ENCODE measurements at places on chromosomes 4 and X.

DNA sequence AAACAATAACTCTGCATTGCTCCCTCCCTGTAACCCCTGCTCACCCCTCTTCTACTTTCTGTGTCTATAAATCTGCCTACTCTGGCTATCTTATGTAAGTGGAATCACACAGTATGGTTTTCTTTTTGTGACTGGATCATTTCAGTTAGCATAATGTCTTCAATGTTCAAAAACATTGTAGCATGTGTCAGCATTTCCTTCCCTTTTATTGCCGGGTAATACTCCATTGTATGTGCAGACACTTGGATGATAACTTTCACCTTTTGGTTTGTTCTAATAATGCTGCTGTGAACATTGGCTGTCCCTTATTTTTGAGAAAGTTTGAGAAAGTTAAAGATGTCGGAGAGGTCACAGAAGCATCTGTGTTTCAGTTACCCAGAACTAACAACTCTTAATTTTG lies 60.6 kb upstream of the TLR2 start:
- H3K4me3 ChIP-seq: no peak overlapping the region
- H3K27ac ChIP-seq: no peak overlapping the region
- no peaks in the 10 kb centered on the region for H3K27me3 ChIP-seq
- DNase-seq: no peak
- H3K4me1 ChIP-seq: no peaks in the 10 kb centered on the region

DNA sequence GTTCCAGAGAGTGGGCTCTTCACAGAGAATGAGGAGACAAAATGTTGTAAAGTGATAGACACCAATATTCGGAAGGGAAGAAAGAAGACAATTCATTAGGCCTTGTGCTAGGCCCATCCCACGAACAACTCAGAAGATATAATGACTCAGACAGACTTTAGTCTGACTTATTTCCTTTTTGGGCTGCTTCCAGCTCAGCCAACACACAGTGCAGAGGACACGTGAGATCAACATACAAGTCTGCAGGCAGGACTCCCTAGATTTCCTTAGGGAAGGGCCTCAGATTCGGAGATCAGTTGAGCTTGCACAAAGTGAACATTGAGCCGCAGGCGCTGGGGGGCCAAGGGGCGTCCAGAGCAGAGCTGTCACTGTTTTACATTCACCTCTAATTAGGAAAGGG lies 290.7 kb upstream of the TENM3 start:
- H3K27ac ChIP-seq: no peak overlapping the region
- no peak overlapping the region for H3K4me3 ChIP-seq
- H3K36me3 ChIP-seq: no peaks in the 10 kb centered on the region

DNA sequence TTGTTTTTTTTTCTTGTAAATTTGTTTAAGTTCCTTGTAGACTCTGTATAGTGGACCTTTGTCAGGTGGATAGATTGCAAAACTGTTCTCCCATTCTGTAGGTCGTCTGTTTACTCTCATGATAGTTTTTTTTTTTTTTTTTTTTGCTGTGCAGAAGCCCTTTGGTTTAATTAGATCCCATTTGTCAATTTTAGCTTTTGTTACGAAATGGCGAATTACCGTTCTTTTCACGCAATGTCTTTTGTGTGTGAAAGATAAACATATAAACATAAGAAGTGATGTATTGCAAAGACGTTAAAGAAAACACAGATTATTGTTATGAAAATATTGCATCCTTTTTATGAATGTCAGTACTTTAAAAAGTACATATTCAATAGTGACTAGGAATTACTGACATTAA lies 34.5 kb downstream of the MAGEA10 start:
- no peak for DNase-seq
- H3K4me1 ChIP-seq: no peaks in the 10 kb centered on the region
- H3K36me3 ChIP-seq: no peaks in the 10 kb centered on the region
- no peak overlapping the region for H3K4me3 ChIP-seq
- H3K27me3 ChIP-seq: no peaks in the 10 kb centered on the region

DNA sequence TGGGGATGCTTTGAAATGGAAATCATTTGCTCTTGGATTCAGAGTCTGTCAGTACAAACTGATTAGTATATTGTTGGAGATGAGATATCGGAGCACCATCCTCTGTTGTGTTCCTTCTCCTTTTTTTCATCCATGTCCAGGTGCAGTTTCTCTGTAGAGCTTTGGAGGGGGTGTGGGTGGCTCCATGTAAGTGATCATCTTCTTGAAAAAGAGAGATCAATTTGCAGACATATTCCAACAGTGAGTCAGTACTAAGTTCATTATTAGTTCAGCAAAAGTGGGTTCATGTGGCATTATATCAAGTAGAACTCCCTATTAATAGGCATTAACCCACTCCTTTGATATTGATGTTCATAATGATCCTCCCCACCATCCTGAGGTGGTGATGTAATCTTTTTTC lies 18.9 kb downstream of the FRAS1 start:
- no peaks in the 10 kb centered on the region for H3K36me3 ChIP-seq
- no peak overlapping the region for H3K27ac ChIP-seq
- H3K27me3 ChIP-seq: no peaks in the 10 kb centered on the region
- H3K4me3 ChIP-seq: no peak overlapping the region
- no peak for DNase-seq

GRCh38 chrX:133434197-133434820 lies 19.0 kb upstream of the GPC4 start:
- no peaks in the 10 kb centered on the region for H3K27me3 ChIP-seq
- DNase-seq: no peak
- H3K27ac ChIP-seq: no peak overlapping the region
- no peak overlapping the region for H3K4me3 ChIP-seq
- H3K36me3 ChIP-seq: no peaks in the 10 kb centered on the region

- H3K36me3 ChIP-seq: no peaks in the 10 kb centered on the region
- DNase-seq: no peak
- no peak overlapping the region for H3K27ac ChIP-seq
- H3K27me3 ChIP-seq: no peaks in the 10 kb centered on the region
- H3K4me3 ChIP-seq: no peak overlapping the region
These were observed 451.3 kb downstream of the TLL1 start for GRCh38 chr4:166324321-166324720.

GRCh38 chr4:154475820-154476219 lies 15.8 kb downstream of the DCHS2 start:
- no peak for DNase-seq
- H3K27ac ChIP-seq: no peak overlapping the region
- H3K36me3 ChIP-seq: no peaks in the 10 kb centered on the region
- no peaks in the 10 kb centered on the region for H3K4me1 ChIP-seq

- DNase-seq: no peak
- H3K4me1 ChIP-seq: no peaks in the 10 kb centered on the region
- H3K36me3 ChIP-seq: no peaks in the 10 kb centered on the region
- H3K27me3 ChIP-seq: no peaks in the 10 kb centered on the region
- H3K27ac ChIP-seq: no peak overlapping the region
These were observed 55.3 kb upstream of the TMPRSS11F start for GRCh38 chr4:68184923-68185322.

DNA sequence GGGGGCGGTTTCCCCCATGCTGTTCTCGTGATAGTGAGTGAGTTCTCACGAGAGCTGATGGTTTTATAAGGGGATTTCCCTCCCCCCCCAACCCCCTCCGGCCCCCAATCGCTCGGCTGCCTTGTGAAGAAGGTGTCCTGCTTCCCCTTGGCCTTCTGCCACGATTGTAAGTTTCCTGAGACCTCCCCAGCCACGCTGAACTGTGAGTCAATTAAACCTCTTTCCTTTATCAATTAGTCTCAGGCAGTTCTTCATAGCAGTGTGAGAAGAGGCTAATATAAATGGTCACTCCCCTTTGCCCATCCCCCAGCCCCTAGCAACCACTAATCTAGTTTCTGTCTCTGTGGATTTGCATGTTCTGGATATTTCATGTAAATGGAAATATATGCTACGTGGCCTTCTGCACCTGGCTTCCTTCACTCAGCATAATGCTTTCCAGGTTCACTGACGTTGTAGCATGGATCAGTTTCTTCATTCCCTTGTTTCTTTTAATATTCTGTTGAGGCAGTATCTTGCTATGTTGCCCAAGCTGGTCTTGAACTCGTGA lies 16.4 kb downstream of the GPR143 start:
- H3K4me3 ChIP-seq: no peak overlapping the region
- no peaks in the 10 kb centered on the region for H3K27me3 ChIP-seq
- no peak overlapping the region for H3K27ac ChIP-seq
- no peak for DNase-seq

DNA sequence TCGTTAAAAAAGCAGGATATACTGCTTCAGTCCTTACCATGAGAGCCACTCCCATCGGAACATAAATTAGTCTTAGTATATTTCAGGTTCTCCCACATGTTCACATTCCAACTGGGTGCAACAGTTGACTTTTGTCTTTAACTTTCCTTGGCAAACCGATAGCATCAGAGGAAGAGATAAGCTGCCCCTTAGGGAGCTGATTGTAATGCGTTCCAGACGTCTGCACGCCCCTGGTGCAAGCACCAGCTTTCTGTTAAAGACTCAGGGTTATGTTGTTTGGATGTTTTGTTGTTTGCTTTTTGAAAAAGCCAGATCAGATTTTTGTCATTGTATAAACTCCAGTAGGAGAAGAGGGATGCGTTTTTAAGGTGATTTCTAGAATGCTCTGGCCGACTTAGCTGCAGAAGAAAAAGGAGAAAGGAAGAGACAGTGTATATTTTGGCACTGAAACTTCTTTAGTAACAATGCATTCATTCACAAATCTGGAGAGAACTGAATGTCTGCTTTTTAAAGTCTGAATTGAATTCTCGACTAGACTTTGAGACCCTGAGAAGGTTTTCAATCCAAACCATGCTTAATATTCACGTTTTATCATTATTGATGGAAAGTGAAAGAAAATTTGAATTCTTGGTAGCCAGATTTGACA lies 160.9 kb downstream of the CBR4 start:
- H3K27me3 ChIP-seq: no peaks in the 10 kb centered on the region
- H3K36me3 ChIP-seq: no peaks in the 10 kb centered on the region
- H3K4me1 ChIP-seq: peaks cover 14% of the 10 kb centered on the region
- peak overlapping the region; percentile 4 for H3K4me3 ChIP-seq
- no peak for DNase-seq

DNA sequence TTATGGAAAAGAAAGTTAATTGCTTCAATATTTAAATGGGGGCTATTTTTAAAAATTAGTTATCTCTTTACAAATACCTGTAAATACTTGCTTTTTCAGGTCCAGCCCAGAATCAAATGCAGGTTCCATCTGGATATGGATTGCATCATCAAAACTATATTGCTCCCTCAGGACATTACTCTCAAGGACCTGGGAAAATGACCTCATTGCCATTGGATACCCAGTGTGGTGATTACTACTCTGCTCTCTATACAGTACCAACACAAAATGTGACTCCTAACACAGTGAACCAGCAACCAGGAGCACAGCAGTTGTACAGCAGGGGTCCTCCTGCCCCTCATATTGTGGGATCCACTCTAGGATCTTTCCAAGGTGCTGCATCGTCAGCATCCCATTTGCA lies 29.2 kb downstream of the SEC24B start:
- H3K27me3 ChIP-seq: no peaks in the 10 kb centered on the region
- H3K4me3 ChIP-seq: no peak overlapping the region
- 0 out of 2 replicates have a peak, but pooled peaks cover 4% of the 10 kb centered on the region for H3K36me3 ChIP-seq
- DNase-seq: no peak
- H3K27ac ChIP-seq: no peak overlapping the region
- no peaks in the 10 kb centered on the region for H3K4me1 ChIP-seq

- H3K36me3 ChIP-seq: no peaks in the 10 kb centered on the region
- no peak for DNase-seq
- no peak overlapping the region for H3K27ac ChIP-seq
These were observed 1477.7 kb downstream of the RAPGEF2 start for GRCh38 chr4:160580581-160580980.

GRCh38 chr4:179130122-179130714 lies 1688.0 kb upstream of the AGA start:
- 0 out of 2 replicates have a peak, but pooled peaks cover 3% of the 10 kb centered on the region for H3K4me1 ChIP-seq
- no peak overlapping the region for H3K4me3 ChIP-seq
- no peaks in the 10 kb centered on the region for H3K27me3 ChIP-seq
- no peaks in the 10 kb centered on the region for H3K36me3 ChIP-seq

- peaks cover 3% of the 10 kb centered on the region for H3K4me1 ChIP-seq
- H3K27ac ChIP-seq: no peak overlapping the region
- H3K36me3 ChIP-seq: no peaks in the 10 kb centered on the region
- no peak for DNase-seq
These were observed 288.0 kb downstream of the AFF2 start for GRCh38 chrX:148788449-148788848.

DNA sequence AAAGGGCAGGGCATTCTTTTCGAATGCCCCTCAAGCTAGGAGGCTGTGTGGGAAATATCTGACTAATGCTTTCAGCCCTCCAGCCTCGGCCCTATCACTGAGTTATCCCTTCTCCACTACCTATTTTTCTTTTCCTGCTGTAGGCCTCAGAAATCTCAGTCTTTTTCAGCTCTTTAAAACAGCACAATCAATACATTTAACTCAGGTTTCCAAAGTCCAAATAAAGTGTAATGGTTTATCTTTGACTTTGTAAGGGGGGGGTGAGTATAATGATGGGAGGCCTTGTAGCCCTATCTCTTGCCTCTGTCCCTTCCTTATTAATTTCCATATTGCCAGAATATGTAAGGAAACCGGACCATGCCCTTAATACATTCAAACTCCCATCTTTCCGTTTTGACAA lies 1.6 kb upstream of the WNK3 start:
- no peak overlapping the region for H3K4me3 ChIP-seq
- no peak for DNase-seq
- no peaks in the 10 kb centered on the region for H3K4me1 ChIP-seq
- H3K36me3 ChIP-seq: no peaks in the 10 kb centered on the region
- peak overlapping the region; percentile 96 for H3K27ac ChIP-seq

DNA sequence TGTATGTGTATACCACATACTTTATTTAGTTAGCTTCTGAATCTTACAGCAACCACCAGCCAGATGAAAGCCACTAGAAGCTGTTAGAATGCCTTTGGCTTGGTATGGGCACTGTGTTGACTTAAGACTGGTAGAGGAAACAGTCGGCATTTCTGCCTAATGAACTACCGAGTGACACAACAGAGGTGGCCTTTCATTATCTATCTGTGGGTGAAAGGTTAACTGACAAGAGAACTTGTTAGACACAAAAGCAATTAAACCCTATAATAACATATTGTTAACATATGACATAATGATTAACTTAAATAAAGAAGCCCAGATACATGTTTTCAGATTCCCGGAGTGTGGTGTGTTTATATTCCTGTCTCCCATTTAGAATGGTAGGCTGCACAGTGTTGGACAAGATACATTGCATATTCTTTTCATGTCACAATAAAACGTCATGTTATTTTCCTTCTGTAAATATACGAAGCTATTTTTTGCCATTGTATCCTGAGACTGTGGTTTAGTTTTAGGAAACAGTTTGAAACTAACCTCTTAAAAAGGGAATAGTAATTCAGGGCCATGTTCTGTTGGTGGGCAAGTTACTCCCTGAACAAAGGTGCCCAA lies 181.5 kb downstream of the SLIT2 start:
- DNase-seq: no peak
- no peak overlapping the region for H3K27ac ChIP-seq
- no peaks in the 10 kb centered on the region for H3K27me3 ChIP-seq

DNA sequence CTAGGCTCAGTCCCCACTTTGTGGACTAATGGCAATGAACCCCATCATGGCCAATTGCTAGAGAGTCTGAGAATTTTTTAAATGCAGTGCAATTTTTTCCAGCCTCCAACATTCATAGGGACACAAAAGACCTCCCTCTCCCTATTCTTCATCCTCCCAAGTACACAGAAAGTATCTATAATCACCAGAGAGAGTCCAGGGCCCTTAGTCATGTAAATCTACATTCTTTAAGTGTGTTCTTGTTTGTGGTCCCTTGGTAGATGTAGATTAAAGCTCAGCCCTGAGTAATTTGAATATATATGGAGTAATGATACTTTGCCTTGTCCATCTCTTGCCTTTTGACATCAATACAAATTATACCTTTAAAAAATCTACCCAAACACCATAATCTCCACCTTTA lies 51.3 kb upstream of the ATXN3L start:
- DNase-seq: no peak
- H3K36me3 ChIP-seq: no peaks in the 10 kb centered on the region
- H3K4me3 ChIP-seq: no peak overlapping the region
- H3K27me3 ChIP-seq: no peaks in the 10 kb centered on the region
- H3K27ac ChIP-seq: no peak overlapping the region
